ENCODE measurements at places on chromosomes 6 and 20.

DNA sequence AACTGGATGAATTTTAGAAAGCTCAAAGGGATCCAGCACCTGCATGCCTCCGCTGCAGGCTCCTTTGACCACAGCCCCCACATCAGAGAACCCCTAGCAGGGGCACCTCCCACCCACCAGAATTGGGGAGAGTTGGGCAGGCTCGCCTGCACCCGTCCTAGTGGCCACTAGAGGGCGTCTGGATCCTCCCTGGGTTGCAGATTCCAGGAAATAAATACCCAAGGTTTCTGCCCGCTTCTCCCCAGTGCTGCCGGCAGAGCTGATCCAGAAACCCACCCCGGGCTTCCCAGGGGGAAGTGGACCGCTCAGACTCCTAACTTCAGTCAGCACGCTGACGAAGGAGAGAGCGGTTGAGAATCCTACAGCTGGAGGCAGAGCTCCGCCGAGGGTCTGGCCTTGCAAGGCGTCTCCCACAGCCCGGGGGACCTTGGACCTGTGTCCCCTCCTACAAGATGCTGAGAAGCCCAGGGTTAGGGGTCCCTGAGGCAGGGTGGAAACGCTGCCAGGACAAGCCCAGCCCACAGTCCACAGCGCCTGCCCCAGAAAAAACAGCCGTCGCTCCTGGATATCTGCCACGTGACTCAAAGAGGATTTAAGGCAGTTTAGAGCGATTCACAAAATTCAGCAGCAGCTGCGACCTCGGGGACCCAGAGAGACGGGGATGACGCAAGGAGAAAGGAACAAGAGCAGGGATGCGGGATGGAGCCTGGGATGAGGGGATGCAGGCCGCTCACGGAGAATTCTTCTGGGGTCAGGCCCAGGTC, 32.6 kb upstream of the PHACTR3 start:
- DNase-seq, result no peak

- no peak for DNase-seq
These were observed 1.1 kb upstream of the GLO1 start for GRCh38 chr6:38703949-38704590.

DNA sequence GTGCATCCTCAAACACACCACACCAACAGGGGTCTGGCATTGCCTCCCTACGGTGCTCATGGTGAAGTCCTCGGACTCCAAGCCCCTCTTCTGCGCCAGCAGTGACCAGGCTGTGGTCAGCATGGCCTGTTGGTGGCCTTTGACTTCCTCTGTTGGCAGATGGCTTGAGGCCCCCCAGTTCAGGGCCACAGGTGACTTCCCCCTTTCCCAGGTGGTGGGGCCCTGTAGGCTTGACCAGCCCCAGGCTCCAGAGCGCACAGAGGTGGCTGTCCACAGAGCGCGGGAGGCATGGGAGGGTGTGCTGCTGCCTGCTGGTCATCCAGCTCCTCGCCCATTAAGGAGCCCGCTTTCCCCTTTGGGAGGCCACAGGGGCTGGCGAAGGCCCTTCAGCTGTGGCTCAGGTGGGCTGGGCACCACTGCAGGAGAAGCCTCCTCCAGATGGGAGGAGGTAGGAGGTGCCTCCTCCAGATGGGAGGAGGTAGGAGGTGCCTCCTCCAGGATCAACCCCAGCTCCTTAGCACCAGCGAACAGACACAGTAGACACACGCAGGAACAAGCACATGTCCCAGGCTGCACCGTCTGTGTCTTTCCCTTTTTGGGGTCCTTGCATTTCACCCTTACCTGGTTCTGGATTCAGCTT, 52.1 kb upstream of the BHLHE23 start:
- no peak for DNase-seq

- DNase-seq, result no peak
These were observed 36.1 kb downstream of the FASTKD5 start for GRCh38 chr20:3123542-3123941.

Data from cortex of kidney (tissue), 1 donor.